Urinary bladder (tissue), 4 donors: ENCODE measurements at places on chromosomes 7 and 10.

DNA sequence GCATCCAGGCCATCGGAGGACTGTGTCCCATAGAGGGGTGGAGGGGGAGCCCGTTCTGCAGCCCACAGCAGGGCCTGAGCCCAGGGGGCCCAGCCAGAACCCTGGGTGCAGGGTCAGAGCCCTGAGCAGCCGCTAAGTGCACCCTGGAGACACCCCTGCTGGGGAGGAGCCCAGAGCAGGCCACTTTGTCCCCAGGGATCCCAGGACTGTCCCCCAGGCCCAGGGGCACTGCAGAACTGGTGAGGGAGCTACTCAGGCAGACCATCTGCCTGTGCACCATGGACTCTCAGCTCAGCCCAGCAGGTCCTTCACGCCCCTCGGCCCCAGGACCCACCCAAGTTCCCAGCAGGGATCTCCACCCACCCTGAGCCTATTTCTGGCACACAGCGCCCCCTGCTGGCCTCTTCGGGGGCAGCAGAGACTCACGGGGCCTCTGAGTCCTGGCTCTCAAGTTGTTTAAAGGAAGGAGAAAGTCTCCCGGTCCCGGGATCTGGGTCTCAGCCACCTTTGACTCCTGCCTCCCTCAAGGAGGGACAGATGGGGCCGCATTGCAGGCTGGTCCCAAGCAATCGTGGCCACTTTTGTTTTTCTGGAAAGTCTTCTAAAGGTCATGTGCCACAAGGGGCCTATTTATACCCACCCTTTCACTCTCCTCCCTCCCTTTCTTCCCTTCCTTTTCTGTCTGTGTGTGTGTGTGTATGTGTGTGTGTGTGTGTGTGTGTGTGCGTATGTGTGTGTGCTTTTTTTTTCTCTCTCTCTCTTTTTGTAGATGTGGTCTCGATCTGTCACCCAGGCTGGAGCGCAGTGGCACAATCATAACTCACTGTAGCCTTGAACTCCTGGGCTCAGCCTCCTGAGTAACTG lies 90.3 kb downstream of the MYL10 start:
- DNase-seq = no peak

- no peak for DNase-seq
Measured at GRCh38 chr7:137591421-137591837, 247.9 kb upstream of the PTN start.

DNA sequence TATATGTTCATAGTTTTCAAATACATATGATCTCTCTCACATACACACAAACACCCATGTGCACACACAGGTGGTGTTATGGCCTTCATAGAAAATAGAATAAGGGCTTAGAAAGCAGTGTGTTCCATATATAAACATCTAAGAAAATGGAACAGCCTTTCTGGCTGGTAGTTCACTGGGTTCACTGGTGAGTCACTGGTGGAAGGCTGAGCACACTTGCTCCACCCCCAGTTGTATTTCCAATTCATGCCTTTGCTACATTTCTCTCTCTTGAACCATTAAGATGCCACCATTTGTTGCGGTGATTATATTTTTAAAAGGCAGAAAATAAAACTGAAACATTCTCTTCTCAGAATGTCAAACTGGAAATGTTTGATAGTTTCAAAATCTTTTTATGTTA lies 252.1 kb downstream of the GLI3 start:
- no peak for DNase-seq

GRCh38 chr10:6053816-6054631 lies 8.1 kb downstream of the IL2RA start:
- no peak for DNase-seq

DNA sequence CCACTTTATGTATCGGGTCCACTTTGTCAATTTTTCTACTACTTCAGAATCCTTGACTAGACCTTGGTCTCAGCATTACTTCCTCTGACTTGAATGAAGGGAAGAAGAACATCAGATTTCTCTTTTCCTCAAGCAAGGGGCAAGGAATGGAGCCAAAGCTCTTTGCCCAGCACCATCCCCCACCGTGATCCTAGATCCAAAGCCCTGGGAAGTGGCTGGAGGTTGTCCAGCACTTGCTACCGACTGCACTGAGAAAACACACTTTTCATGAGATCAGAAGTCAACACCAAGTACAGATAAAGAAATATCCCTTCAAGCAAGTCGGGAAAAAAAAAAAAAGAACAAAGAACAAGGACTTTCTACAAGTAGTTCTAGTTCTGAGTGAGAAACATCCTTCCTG lies 102.1 kb upstream of the DDC start:
- no peak for DNase-seq

GRCh38 chr7:151432658-151433521 lies 7.1 kb downstream of the CRYGN start:
- DNase-seq = no peak

DNA sequence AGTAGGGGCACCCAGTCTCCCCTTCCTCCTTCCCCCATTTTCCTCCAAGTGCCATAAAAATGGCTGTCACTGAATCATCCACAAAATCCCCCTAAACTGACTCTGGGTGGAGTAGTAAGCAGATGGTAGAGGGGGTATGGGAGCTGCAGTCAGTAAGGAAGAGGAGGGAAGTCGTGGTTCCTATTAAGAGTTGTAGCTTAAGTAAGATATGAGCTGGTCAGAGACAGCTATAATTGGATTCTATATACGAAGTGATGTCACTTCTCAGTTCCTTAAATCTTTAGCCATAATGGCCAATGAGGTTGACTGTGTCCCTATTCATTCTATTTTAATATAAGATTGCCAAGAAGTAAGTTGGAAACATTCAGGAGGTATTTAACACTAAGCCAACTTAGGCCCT lies 131.7 kb downstream of the SLC16A9 start:
- no peak for DNase-seq
